ENCODE measurements at places on chromosomes 13 and 19.

DNA sequence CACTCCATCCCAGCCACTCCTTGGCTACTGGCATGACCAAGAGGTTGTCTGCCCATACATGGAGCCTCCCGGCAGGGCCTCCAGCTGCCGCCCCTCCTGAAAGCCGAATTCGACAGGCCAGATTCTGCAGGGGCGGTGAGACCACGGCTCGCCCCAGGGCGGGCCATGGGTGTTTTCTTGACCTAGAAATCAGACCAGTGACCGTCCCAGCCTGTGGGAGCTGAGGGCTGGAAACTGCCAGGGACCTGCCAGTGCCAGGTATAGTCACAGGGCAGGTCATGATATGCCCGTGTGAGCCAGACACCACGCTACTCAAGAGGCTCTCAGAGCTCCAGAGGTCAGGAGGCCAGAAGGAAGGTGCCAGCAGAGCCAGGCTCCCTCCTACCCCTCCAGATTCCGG, 16.8 kb downstream of the DAPK3 start:
- DNase-seq: no peak

DNA sequence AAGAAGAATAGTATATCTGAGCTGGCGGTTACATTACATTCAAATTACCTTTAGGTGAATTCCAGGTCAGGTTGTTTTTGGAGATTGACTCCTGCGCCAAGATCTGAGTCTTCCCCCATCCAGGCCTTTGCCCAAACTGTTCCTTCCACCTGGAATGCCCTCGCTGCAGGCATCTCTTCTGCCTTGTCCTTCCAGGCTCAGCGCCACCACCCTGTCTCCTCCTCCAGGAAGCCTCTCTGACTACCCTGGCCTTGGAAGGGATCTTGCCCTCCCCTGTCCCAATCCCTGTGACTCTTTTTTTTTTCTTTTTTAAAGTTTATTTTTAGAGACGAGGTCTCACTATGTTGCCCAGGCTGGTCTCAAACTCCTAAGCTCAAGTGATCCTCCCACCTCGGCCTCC, 1.7 kb upstream of the HOMER3 start:
- no peak for DNase-seq

DNA sequence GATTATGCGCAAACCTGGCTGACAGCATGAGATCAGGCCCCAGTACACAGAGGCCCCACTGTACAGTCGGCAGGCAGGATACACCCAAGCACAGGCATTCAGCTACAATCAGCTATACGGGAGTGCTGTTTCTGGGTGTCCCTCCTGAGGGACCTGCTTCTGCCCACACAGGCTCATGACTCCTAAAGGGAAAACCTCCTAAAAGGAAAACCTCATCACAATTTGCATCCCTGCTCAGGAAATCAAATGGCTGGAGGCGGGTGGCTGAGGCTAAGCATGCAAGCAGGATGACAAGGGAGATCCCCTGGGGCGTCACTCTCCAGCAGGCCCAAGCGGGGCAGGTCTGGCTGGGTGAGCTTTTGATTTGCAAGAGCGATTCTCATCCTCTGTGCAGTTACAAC, 99.8 kb downstream of the CRYL1 start:
- DNase-seq: no peak

- no peak for DNase-seq
Observed at GRCh38 chr13:98961503-98962105, 16.3 kb downstream of the DOCK9 start.

- DNase-seq: peak; percentile 2
Observed at GRCh38 chr13:92967923-92968322, 258.7 kb upstream of the GPC6 start.

- DNase-seq: peak; percentile 84
Observed at GRCh38 chr19:33193865-33194362, at the start of gene LRP3. Gene LRP3, plus strand, starts transcription at chr19:33194330. Its CDS starts 456 bp downstream, at chr19:33194786.

- peak; percentile 82 for DNase-seq
Observed at GRCh38 chr19:55113570-55114039, 3.8 kb downstream of the PPP1R12C start.

DNA sequence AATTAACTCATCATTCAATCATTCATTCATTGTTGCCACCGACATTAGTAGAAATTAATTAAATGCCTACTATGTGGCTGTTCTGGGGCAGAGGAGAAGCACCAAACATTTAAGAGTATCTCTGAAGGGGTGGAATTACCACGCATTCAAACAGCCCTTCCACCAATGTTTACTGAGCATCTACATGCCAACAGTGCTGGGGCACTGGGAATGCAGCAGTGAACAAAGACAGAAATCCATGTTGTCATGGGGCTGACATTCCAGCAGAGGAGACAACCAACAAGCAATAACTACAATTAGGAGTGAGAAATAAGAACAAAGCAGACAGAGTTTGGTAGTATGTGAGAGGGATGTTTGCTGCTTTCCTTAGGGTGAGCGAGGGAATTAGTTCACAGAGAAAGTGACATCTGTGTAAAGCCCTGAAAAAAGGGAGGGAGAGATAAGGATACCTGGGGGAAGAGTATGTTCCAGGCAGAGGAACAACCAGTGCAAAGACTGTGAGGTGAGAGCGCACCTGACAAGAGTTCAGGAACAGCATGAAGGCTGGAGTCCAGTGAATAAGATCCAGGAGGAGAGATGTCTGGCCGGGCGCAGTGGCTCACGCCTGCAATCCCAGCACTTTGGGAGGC, 1.3 kb upstream of the PAK4 start:
- no peak for DNase-seq

DNA sequence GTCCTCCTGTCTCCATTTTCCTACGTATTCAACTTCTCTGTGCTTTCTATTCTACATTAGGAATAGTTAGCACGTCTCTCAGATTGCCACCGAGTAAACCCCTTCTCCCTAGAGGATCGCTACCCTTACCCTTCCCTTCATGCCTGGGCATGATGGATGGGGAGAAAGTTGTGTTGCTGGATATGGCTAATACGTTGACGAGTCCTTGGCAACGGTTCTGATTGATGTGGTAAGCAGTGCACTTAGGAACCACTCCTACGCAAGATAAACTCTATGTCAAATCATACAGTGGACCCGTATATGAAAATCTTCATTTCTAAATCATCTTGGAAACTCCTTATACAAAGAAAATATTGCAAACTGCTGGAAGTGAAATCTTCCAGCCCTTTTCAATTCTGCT, 224.5 kb downstream of the EFNB2 start:
- no peak for DNase-seq

GRCh38 chr13:67298297-67298696, 68.2 kb upstream of the PCDH9 start:
- DNase-seq: no peak

- no peak for DNase-seq
Observed at GRCh38 chr13:60463787-60464186, 66.8 kb downstream of the TDRD3 start.

DNA sequence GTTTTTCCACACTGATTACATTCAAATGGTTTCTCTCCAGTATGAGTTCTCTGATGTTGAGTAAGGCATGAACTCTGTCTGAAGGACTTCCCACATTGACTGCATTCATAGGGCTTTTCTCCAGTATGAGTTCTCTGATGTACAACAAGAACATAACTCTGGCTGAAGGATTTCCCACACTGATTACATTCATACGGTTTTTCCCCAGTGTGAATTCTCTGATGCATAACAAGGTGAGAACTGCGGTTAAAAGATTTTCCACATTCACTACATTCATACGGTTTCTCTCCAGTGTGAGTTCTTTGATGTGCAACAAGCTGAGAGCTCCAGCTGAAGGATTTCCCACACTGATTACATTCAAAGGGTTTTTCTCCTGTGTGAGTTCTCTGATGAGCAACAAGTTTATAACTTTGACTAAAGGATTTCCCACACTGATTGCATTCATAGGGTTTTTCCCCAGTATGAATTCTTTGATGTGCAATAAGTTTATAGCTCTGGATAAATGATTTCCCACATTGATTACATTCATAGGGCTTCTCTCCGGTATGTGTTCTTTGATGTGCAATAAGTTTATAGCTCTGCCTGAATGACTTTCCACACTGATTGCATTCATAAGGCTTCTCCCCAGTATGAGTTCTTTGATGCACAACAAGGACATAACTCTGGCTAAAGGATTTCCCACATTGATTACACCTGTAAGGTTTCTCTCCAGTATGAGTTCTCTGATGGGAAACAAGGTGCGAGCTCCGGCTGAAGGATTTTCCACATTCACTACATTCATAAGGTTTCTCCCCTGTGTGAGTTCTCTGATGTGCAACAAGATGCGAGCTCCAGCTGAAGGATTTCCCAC, 23.5 kb downstream of the ZNF180 start:
- peak; percentile 12 for DNase-seq

- no peak for DNase-seq
Observed at GRCh38 chr13:75356421-75356820, 125.5 kb downstream of the TBC1D4 start.

- DNase-seq: no peak
Observed at GRCh38 chr13:45872566-45872965, 21.0 kb upstream of the SIAH3 start.

GRCh38 chr13:77740097-77740735, 42.7 kb downstream of the SLAIN1 start:
- DNase-seq: no peak

- no peak for DNase-seq
Observed at GRCh38 chr19:35915443-35915842, 7.3 kb upstream of the TYROBP start.
